ENCODE measurements at places on chromosomes 11 and 22.

GRCh38 chr11:19519912-19520641, 192.6 kb upstream of the NAV2 start:
- no peak for DNase-seq

- no peak for DNase-seq
Observed at GRCh38 chr11:6387811-6388599, 2.3 kb upstream of the SMPD1 start.

DNA sequence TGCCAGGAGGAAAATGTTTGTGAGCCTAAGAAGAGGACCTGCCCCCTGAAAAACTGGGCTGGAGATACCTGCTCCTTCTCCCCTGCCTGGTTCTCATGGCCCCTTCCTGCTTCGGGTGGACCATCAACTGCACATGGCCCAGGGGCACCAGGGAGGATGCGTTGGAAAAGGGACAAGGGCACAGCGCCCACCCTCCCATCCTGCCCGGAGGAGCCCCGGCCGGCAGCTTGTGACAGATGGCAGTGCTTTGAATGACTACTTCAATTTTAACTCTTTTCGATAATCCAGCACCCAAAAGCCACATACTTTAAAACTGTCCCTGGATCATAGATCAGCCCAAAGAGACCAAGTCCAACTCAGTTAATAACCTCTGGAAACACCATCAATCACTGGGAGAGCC, 135.8 kb upstream of the NECTIN1 start:
- DNase-seq: no peak

GRCh38 chr11:80783561-80783960, 1342.7 kb upstream of the TENM4 start:
- DNase-seq: no peak

DNA sequence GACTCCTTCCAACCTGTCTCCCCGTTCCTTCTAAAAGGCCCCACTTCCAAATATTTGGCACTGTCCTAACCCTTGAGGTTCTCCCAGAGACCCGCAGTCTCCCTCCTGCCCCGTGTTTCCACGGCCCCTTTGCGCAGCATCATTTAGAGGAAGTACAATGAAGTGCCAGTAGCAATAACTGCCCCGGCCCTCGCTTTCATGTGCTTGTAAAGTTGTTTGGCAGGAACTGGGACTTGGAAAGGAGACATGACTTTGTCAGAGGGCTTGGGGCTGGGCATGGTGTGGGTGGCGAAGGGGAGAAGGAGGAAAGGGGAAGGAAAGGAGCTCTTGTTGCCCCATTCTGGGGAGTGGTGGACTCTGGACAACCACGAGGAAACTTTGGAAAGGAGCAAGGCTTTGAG, 2.6 kb downstream of the CD44 start:
- no peak for DNase-seq

DNA sequence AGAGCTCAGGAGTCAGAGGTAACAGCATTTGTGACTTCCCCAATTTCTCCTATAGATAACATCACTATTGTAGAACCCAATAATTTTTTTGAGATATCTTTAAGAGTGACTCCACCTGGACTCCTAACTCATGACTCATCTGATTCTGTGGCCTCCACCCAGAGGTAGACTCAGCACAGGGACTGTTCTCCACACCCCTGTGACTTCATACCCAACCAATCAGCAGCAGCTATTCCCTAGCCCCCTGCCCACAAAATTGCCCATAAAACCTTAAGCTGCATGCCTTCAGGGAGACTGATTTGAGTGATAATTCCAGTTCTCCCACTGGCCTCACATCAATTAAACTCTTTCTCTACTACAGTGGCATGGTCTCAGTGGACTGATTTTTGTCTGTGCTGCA, 475.4 kb upstream of the FAT3 start:
- no peak for DNase-seq

DNA sequence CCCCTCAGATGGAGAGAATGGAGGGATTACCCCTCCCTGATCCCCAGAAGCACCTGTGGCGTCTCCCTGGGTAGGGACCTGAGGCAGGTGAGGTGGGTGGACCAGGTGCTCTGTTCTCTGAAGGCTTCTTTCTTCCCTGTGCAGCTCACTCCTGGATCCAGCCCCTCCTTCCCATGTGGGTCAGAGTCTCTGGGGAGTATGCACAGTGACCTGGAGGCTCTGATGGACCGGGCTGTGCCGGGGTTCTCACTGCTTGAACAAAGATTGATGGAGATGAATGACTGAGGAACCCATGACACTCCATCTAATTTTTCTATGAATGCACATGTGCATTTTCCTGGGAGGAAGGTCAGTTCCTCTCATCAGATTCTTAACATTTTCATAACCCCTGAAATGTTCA, 78.6 kb upstream of the SHANK2 start:
- no peak for DNase-seq

DNA sequence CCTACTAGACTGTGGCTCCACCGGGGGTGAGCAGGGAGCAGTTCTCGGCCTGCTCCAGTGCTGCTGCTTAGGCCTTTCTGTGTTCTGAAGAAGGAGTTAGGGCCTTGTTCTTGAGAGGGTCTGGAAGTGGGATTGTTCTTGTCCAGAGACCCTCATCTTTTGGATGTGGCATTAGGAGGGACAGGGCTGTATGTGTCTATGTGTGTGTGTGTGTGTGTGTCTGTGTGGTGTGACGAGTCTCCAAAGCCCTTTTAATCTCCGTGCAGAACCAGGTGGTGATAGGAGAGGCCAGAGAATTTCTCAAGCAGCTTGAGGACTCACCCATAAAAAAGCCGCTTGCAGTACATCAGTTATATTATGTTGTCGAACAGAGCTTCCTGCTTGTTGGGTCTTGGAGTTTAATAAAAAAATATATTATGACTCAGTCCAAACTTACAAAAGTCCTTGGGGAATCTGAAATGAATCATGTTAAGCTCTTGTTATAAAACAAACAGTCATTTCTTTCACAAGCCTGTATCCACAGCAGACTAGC, 196.5 kb downstream of the TENM4 start:
- DNase-seq: no peak

DNA sequence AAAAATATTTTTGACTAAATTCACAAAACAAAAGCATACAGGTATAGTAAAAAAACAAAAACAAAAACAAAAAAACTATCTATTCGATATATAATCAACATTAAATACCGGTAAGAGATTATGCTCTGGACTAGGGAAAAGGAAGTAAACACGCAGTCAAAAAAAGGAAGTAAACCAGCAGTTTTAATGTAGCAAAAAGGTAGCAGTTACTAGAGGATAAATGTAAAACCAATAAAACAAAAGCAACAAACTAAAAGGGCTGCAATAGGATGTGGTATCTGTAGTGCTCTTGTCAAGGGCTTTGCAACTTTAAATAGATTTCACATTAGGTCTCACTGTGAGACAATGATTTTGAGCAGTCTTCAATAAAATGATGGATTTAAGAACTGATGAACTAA, 2.4 kb downstream of the TRIM22 start:
- DNase-seq: no peak

DNA sequence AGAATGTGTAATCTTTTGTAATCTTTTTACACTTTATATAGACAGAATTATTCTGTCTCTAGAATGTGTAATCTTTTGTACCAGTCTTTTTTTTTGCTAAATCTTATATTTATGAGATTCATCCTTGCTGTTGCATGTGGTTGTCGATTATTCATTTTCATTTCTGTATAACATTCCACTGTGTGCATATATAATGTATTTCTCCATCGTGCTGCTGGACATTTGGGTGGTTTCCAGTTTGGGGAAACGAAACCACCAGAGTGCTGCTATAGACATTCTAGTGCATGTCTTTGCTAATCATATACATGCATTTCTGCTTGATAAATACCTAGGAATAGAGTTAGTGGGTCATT, 146.5 kb downstream of the GRIK4 start:
- DNase-seq: no peak

GRCh38 chr11:108786281-108786990, 121.6 kb downstream of the DDX10 start:
- DNase-seq: no peak

DNA sequence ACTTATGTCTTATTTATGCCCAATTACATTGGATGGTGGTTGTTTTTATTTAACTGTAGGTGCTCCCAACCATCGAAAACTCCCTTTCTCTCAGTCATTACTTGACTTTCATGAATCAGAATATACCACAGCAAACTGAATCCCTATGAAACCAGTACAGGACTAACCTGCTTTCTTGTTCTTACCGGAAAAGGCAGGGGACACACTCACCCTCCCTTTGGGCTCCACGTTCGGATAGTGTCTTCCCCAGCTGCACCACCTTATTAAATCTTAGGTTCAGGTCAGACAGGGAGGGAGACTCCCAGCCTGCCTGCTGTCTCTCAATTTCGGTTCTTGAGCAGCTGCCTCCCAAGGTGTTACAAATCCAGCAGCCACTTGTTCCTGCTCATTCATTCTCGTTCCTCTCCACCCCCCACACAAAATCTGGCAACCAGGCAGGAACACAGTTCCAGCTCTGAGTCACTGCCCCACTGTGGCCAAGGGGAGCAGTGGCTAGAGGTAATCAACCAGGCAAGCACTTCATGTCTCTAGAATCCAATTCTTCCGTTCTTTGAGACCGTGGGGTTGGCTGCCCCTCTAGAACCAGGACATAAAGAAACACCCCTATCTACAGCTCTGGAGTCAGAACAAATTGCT, 133.0 kb downstream of the PLEKHA7 start:
- DNase-seq: peak; percentile 83

GRCh38 chr11:124195189-124195734, 12.1 kb downstream of the OR10D3 start:
- peak; percentile 80 for DNase-seq

DNA sequence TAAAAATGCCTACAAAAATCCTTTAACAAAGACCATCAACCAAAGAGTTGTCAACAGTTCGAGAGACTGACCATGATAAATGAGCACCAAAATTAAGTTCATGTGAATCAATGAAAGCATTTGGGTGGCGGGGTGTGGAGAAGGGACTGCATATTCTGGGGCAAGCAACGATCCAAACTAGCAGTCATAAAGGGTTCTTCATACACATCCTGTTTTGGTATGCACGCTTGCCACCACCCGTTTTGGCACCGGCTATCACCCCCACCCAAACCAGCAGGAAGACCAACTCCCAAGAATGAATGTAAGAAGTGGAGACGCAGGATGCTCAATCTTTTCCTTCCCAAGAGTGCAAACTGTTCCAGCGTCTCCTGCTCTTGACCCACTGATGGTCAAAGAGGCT, 80.8 kb downstream of the SGSM3 start:
- DNase-seq: no peak

DNA sequence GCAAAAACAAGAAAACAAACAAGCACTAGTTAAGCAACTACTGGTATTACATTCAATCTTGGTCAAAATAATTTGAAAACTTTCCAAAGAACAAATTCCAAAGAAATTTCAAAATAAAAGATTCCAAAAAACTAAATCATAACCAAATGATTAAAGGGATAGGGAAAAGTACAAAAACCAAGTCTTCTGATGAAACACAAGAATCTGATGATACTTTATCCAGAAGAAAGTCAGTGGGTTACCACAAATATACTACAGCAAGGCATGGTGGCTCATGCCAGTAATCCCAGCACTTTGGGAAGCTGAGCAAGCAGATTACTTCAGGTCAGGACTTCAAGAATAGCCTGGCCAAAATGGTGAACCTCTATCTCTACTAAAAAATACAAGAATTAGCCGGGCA, 59.1 kb downstream of the NUP98 start:
- no peak for DNase-seq

- DNase-seq: no peak
Observed at GRCh38 chr22:29348041-29348440, 32.5 kb upstream of the RASL10A start.

- DNase-seq: peak; percentile 78
Observed at GRCh38 chr11:66070604-66071380, 720 bp downstream of the PACS1 start.

- DNase-seq: no peak
Observed at GRCh38 chr11:103970701-103971249, 65.7 kb upstream of the DDI1 start.

- DNase-seq: no peak
Observed at GRCh38 chr11:90805172-90805571, 582.3 kb upstream of the CHORDC1 start.

DNA sequence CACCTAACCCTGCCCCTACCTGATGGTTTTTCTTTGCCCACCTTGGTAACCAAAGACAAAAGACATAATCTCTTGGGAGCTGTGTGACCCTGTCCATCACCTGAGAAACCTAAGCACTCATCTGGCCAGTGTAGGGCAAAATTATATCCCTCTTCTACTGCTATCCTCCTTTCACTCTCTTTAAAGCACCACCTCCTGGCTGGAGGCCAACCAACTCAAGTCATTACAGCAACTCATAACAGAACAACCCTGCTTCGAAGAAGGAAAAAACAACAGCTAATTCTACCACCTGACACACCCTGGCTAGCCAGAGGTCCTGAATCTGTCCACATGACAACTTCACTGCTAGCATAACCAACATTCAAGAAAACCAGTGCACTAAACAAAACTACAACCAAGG, 45.5 kb downstream of the GAS2 start:
- no peak for DNase-seq

GRCh38 chr11:102225689-102226568, 91.4 kb upstream of the BIRC3 start:
- no peak for DNase-seq

GRCh38 chr11:13884158-13884799, 78.2 kb upstream of the SPON1 start:
- DNase-seq: no peak

- DNase-seq: peak; percentile 59
Observed at GRCh38 chr22:50691521-50691920, 18.9 kb downstream of the SHANK3 start.
